CD4-positive, alpha-beta T cell treated with Interleukin-15 for 4 hours (primary cell): ENCODE measurements at places on chromosomes 5 and 9.

GRCh38 chr5:7663808-7664207 is 187.1 kb downstream of the CFAP90 start:
- no peak for DNase-seq

DNA sequence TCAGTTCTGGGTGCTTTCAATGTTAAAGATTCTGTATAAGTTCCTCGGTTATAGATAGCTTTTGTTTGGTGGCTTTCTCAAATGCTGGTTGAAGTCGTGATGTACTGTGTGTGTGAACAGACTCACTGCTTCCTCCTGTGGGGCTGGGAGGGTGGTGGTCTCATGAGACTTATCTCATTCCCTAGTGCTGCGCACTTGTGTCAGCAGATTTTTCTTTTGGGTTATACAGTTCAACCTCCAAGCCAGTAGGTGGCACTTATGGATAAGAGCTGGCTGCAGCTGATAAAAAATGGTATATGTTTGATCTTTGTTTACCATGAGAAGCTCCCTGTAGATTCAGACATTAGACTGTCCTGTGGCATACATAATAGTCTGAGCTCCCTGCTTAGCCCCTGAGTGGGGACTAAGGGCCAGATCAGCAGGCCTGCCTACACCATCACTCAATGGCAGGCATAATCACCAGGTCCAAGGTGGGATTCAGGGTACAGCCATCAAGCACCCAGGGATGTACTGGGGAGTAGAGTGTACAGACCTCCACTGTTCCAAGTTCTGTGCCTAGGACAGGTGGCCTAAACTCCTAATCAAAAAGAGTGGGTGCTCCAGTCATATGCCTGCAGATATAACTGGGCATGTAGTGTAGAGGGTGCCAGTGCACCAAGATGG is 174.2 kb downstream of the OXCT1 start:
- no peak for DNase-seq

GRCh38 chr5:43769571-43770355 is 166.8 kb downstream of the NNT start:
- no peak for DNase-seq

DNA sequence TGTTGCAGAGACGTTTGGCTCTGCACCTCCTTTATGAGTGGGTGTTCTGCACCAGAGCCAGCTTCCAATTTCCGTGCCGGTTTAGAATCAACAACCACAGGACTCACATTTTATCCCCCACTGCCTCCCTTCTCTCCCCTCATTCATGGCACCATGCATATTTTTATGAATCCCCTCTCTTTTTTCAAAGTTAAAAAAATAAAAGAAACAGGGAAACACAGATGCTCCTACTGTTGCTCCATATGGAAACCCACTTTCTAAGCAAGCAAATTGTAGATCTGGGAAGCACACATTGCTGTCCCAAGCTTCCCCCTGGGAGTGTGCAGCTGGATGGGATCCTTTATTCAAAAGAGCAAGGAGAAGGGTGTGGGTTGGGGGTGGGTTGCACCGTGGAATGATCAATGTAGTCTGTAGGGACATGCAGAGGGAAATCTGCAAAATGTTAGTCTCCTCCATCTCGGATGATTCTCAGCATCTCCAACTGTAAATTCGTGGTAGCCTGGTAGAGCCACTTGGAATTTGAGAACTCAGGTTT is 410.0 kb upstream of the ADAMTSL1 start:
- DNase-seq, result no peak

- no peak for DNase-seq
Observed at GRCh38 chr5:92435781-92436180, 1052.7 kb upstream of the ARRDC3 start.

GRCh38 chr5:73352649-73353230 is 95.8 kb downstream of the FOXD1 start:
- DNase-seq, result no peak

- no peak for DNase-seq
Observed at GRCh38 chr9:108207561-108208165, 648.1 kb downstream of the ACTL7B start.

DNA sequence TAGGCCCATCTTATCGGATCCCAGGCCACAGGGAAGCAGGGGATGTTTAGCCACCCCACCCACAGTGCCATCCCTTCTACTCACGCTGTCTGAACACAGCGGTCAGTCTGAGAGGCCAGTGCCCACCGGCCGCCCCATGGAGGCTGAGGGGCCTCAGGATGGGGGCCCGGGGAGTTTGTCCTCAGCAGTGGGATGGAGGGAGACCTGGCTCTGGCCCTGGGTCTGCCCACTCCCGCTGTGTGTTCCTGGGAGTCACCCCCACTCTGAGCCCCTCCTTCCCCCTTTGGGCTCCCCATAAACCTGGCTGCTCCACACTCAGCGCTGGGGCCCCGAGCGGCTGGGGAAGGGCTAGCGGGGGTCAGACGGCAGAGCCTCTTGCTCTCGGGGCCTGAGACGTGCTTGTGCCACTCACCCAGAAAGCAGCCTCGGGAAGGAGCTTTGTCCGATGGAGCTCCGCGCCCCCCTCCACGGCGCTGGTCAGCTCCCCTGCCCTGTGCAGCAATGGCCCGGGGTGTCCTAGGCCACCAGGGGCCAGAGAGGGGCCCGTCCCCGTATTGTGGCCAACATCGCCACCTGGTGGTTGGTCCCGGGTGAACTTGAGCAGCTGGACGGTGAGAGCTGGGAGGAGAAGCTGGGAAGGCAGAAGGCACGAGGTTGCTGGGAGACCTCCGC is 10.9 kb upstream of the LAMC3 start:
- no peak for DNase-seq

GRCh38 chr9:14221558-14221957 is 92.4 kb downstream of the NFIB start:
- no peak for DNase-seq

GRCh38 chr5:150144246-150144801 is 11.3 kb downstream of the PDGFRB start:
- no peak for DNase-seq

DNA sequence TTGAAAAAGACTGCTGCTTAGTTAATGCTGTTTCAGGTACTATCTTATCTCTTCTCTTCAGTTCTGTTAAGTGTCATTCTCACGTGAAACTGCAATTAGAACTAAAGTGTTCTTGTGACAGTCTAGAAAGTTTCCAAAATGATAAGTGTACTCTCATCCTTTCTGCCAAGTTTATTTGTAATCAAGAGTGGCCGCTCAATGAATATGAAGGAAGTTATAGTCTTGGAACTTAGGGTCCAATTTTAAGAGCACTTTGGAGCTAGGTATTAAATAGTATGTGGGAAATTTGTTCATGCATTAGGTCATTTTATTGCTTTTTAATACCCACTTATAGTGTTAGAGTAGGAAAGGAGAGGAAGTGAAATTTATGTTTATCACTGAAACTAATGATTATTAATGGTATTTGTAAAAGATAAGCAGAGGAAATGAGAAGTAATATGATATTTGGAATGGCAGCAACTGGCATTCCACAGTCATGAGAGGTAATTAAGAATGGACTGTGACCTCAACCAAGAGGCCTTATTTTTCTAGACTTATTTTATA is 20.4 kb downstream of the XRCC4 start:
- no peak for DNase-seq

GRCh38 chr5:175797521-175798038 is 73.8 kb upstream of the CPLX2 start:
- no peak for DNase-seq

DNA sequence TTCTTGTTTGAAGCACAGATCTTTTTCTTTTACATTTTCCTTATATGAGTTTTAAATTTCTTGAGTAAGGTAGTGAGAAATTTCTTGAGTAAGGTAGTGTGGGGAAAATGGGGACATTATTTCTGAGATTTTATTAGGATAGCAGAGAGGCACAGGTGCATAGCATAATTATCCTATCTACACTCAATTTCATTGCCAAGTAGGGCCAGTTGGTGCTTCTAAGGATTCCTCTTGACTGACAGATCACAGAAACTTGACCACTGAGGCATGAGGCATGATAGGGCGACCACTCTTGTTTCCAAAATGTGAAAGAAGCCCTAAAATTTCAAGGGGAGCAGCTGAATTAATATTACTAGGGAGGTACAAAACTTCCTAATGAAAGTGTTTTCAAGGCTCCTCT is 31.4 kb upstream of the TMC1 start:
- no peak for DNase-seq

DNA sequence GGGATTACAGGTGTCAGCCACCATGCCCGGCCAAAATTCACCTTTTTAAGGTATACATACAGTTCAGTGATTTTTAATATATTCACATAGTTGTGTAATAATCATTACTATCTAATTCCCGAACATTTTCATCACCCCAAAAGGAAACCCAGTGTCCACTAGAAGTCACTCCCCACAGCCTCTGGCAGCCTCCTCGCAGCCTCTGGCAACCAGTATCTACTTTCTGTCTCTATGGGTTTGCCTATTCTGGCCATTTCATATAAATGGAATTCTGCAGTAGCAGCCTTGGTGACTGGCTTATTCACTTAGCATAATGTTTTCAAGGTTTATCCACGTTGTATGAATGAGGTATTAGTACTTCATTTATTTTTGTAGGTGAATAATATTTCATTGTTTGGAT is 59.0 kb downstream of the UBAP1 start:
- no peak for DNase-seq

DNA sequence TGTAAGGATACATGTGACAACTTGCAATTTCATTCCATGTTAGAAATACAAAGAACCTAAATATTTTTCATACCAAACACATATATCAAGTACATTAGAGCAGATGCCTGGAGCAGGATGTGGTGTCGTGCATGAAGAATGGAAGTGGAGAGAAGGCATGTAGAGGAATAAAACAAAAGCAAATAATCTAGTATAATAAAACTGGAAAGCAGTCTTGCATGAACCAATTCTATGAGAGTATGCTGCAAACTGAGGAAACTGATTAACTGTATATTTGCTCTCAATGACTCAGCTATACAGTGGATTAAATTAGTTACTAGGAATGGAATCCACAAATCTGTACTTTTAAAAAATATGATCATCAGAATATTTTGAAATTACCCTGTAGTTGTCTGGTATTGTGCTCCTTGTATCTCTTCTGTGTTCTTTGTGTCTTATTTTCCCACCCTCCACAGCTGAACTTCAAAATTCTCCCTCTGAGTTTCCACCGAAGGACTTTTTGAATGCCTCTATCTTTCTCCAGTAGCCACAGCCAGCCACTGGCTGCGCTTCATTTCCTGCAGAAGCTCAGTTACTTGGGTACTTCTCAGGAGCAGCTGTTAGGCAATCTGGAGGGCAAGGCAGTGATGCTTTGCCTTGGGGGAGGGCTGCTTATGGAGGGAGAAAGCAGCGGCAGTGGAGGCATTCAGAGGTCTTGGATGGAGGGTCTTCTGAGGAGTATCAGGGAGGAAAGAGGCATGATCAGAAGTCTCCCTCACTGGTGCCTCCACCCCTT is 608.0 kb downstream of the BRINP1 start:
- no peak for DNase-seq

DNA sequence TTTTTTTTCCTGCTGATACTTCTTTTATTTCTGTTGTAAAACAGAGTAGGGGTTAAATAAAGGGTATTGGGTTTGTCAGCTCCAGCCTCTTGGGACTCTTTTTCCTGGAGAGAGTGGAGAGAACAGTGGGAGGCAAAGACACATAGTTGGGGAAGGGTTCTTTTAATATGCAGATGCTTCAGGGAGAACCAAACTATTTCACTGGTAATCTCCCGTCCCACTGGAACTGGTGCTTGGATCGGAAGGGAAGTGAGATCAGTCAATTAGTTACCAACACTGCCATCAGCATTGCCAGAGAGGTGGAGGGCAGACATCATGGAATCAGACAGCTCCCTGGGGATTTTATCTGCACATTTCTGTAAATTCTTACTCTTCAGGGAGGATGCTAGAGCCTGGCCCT is 47.6 kb upstream of the ELOVL7 start:
- DNase-seq, result no peak

DNA sequence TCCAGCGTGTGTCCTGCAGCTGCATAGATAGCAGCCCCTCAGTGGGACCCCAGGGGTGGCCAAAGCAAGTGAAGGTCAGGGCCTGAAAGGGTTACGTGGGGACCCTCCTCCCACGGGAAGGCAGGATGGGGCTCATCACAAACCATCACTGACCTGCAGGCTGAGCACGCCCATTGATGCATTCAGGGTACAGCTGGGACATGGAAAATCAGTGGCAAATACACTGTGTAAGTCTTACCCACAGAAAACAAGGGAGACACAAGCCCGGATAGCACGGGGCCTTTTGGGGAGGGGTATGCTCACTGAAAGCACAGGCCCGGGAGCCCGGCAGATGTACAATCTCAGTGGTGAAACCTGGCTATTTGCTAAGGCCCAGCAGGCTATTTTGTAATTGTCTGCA is 49.1 kb downstream of the SEMA4D start:
- no peak for DNase-seq

DNA sequence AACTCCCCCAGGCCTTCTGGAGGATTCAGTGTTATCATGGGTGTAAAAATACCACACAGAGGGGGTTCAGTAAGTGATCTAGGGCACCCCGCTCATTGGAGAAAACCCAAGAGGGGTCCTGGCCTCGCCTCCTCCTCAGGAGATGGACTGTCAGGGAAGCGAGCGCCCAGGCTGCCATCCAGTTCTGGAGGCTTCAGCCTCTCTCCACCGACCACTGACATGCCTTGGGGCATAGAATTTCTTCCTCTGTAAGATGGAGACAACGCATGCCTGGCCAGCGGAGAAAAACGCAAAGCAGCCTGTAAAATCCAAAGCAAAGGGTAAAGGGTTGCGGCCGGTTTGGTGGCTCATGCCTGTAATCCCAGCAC is 165.4 kb downstream of the COL23A1 start:
- no peak for DNase-seq

DNA sequence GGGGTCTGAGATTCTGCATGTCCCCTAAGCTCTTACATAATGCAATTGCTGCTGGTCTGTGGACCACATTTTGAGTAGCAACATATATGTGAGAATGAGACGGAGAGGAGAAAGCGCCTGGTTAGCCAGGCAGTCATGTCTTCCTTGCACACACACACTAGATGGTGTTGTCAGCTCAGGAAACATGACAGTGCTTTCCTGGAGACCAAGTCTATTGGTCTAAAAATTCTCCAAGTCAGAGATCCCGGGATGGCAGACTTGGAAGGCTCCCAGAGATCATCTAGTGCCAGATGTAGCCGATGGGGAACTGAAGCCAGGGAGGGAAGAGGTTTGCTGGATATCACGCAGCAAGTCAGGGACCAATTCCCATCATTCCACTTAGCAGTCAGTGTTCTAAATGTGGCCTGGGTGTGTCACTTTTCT is 53.4 kb downstream of the GALNT12 start:
- DNase-seq, result no peak

DNA sequence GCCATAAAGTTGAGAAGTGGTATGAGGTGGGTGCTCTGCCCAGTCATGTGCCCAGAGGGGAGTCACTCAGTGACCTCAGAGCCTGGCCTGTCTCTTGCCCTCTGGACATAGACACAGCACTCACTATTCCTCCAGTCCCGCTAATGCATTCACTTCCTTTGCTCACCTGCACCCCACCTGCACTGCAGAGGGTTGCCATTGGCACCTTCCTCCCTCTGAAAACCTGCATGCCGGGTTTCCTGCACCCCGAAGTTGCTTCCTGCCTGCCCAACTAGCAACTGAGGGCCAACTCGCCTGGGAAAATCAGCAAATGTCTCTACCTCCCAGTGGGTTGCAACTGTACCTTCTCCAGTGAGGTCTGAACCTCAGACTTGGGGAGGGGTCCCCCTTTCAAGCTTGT is 48.1 kb upstream of the SPTLC1 start:
- no peak for DNase-seq

GRCh38 chr5:142819292-142819691 is 49.1 kb downstream of the ARHGAP26 start:
- no peak for DNase-seq

GRCh38 chr5:145965804-145966203 is 29.4 kb downstream of the SH3RF2 start:
- DNase-seq, result no peak

GRCh38 chr5:176802116-176802784 is 8.1 kb upstream of the UNC5A start:
- no peak for DNase-seq

GRCh38 chr5:66558560-66558959 is 37.6 kb upstream of the MAST4 start:
- DNase-seq, result no peak
